Suppressor macrophage (primary cell): ENCODE measurements at places on chromosomes 4 and X.
A peak's percentile ranks its signal among the peaks of the same experiment; 100 is the strongest.

DNA sequence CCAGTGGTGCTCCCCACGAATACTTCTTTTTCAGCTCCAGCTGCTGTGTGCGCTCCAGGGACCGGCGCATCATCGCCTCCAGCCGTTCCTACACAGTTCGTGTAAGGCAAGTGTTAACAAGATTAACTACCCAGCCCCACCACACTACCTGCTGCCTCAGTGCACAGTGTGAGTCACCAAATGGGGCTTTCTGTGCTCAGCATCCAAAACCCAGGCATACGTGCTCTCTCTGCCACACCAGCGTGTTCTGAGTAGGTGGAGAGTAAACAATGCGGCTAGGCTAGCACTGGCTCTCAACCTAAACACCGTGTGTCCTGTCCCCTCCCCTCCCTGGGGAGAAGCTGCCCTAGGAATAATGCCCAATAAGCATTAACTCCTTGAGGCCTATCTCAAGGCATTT is 60.0 kb downstream of the MAP7D2 start:
- DNase-seq: no peak

DNA sequence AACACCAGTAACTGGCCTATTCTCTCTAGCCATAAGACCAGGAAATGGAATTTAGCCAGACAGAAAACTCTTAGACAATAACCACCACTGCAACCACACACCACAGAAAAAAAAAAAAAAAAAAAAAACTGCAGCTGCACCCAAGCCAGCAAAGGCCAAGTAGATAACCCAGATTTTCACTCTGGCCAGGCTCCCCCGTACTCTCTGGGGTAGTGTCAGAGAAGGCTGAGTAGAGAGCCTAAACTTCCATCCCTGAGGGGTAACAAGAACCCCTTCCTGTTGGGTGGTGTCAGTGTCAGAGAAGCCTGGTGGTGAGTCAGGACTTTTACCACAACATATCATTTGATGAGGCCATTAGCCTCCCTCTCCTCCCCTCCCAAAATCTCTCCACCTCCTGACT is 5.6 kb upstream of the DLG3 start:
- DNase-seq: no peak

DNA sequence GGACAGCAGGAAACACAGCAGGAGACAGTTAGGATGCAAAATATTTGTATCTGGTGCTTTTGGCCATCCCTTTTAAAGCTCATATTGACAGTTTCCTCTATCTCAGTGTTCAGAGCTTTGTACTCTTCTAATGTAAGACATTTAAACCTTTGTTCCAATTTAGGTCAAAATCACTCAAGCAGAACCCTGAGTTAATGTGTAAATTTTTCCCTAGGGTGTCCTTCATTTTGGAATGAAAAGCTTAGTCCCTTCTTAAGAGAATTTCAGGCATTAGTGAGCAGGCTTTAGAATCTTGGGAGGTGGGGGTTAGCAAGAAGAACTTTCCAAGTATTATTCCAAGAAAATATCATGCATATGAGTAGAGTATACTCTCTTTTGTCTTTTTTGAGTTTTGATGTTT is 188.7 kb downstream of the GBA3 start:
- no peak for DNase-seq

GRCh38 chrX:138127314-138127713 is 561.4 kb downstream of the ZIC3 start:
- no peak for DNase-seq

GRCh38 chr4:18050448-18050847 is 28.9 kb upstream of the LCORL start:
- DNase-seq: no peak

- DNase-seq: no peak
These were observed 724.6 kb downstream of the CENPC start for GRCh38 chr4:66820681-66821080.

DNA sequence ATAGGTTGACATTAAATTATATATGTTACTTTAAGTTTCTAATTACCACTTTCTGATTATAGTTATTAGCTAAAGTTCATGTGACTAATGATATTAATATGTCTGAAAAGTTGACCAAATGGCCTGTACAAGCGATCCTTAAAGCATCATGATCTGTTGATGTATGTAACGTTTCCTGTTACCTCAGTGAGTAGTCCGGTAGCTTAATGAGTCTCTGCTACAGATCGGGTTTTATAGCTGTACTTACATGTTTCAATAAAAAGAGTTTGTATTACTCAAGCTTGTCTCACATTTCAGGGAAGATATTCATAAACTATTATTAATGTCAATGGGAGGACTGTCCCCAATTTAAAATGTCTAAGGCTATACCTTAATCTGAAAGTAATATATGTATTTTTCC is 246.3 kb downstream of the PPP3CA start:
- DNase-seq: no peak

GRCh38 chrX:130130990-130131389 is 20.7 kb upstream of the ELF4 start:
- no peak for DNase-seq

DNA sequence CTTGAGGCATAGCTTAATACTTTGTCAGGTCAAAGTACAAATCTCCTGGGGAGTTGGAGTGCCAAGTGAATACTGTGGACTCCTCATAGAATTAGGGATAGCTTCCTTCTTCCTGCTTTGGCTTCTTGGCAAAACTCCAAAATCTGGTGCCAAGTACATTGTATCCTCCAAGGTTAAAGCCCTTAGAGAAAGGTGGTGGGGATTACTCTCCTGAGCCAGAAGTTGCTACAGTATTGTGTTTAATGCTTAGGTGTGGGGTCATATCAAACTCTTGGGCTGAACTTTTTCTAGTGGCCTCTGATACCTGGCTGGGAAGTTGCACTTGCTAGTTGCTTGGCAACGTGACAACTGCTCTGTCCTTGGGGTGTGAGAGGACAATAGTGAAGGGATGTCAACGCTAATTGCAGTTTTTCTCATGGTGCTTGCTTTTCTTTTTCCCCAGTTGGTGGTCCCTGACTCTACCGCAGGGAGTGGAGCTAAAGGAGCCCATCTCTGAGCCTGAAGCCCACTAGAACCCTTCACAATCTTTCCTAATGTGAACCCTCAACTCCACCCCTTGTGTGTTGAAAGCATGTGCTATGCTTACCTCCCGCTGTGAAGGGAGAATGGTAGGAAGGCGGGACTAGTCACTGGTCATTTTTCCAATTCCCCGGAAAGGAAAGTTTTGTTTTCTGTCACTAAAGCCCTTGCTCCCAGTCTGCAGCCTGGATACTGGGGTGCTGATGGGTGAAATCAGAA is 35.5 kb downstream of the DLG3 start:
- no peak for DNase-seq

GRCh38 chr4:104425948-104426347 is 68.7 kb downstream of the CXXC4 start:
- no peak for DNase-seq

GRCh38 chrX:68892651-68893050 is 63.8 kb downstream of the EFNB1 start:
- no peak for DNase-seq

- DNase-seq: no peak
These were observed 45.0 kb downstream of the SLC9A7 start for GRCh38 chrX:46713672-46714490.

DNA sequence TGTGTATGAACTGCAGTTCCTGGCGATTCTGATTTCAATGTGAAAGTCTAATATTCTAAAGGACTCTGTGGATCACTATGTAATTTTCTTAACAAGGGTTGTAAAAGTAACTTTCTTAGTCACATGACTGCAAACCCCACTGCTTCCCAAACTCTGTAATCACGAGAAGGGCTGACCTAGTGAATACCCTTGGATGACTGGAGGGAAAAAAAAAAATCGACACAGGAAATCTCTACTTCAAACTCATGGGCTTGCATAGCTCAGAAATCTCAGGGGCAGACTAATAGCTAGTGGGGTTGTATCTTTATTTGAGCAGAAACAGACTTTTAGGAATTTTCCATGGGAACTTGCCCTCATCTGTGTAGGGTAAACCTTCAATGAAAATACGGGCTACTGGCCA is 4.8 kb upstream of the MXRA5 start:
- DNase-seq: no peak

DNA sequence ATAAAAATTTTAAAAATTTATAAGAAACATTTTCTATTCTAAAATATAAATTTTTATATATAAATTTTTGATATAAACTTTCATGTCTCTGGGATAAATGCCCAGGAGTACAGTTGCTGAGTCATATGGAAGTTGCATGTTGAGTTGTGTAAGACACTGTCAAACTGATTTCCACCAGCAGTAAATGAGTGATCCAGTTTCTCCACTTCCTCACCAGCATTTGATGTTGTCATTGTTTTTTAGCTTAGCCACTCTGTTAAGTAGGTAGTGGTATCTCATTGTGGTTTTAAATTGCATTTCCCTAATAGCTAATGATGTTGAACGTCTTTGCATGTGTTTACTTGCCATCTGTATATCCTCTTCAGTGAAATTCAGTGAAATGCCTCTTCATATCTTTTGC is 66.5 kb downstream of the MAMLD1 start:
- peak; percentile 41 for DNase-seq

GRCh38 chrX:129958814-129959492 is 23.5 kb upstream of the BCORL1 start:
- no peak for DNase-seq

DNA sequence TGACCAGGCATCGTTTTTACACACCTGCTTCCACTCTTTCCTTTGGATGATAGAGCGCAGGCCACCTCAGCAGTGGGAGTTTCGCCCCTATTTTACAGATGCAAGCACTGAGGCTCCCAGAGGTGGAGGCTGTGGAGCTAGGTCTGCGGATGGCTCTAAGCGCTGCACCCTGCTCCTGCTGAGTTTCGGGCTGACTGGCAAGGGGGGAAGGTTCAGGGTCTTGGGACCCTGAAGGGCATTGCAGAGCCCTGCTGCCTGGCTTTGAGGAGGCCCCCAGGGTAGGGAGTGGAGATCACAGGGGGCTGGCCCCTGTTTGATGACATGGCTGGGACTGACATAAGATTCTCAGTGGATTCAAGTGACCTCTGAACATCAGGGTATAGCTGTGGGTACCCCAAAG is 62.8 kb upstream of the NKX1-1 start:
- no peak for DNase-seq

DNA sequence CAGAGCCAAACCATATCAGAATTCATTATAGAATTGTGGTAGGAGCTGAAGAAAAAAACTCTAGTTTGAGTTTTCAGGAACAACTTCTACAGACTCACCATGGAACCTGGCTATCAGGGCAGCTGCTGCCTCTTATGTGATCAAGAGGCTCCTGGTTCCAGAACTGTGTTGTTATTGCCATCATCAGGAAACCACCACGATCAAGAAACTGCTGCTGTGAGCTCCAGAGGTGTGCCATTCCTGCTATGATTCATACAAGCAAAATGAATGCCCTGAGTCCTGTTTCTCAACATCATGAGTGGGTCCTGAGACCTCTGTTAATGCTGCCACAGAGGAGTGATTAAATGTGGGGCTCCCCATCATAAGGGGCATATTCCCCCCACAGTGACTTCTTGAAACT is 43.7 kb downstream of the TASL start:
- no peak for DNase-seq

- no peak for DNase-seq
These were observed 1.2 kb downstream of the RAB33B start for GRCh38 chr4:139455126-139455538.

GRCh38 chr4:149709640-149710039 is 106.0 kb downstream of the IQCM start:
- DNase-seq: no peak

DNA sequence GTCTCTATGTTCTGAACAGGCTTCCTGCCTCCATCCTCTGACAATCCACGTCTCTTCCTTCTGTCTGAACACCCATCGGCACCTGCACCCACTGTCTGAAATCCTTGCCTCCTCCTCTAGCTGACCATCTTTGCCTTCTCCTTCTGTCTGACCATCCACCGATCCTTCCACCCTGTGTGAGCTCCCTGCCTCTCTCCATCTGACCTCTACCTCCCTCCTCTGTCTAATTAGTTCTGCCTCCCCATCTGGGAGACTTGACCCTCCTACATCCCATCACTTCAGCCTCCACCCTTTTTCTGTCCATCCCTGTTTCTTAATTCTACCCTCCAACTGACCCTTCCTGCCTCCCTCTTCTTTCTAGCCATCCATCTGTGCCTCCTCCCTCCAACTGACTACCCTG is 10.0 kb downstream of the SLC38A5 start:
- no peak for DNase-seq

GRCh38 chr4:153780221-153780620 is 8.7 kb downstream of the SFRP2 start:
- no peak for DNase-seq

GRCh38 chr4:152983221-152983620 is 47.1 kb downstream of the FHDC1 start:
- no peak for DNase-seq

DNA sequence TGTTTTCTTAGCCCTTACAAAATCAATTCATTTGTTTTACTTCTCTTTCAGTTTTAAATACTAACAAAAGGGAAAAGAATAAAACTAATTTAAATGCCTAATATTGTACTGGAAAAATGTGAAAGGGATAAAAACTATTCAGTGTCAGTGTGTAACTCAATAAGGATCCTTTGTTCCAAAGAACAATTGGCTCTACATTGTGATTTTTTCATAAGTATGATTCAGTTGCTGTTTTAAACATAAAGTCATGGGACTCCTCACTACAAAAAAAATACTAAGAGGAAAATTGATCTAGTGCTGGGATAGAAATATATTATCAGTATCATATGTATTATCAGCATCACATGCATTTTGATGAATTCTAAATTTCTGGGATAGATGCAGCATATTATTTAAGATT is 199.4 kb upstream of the TRAM1L1 start:
- no peak for DNase-seq
